ENCODE measurements at places on chromosomes 5 and 9.

DNA sequence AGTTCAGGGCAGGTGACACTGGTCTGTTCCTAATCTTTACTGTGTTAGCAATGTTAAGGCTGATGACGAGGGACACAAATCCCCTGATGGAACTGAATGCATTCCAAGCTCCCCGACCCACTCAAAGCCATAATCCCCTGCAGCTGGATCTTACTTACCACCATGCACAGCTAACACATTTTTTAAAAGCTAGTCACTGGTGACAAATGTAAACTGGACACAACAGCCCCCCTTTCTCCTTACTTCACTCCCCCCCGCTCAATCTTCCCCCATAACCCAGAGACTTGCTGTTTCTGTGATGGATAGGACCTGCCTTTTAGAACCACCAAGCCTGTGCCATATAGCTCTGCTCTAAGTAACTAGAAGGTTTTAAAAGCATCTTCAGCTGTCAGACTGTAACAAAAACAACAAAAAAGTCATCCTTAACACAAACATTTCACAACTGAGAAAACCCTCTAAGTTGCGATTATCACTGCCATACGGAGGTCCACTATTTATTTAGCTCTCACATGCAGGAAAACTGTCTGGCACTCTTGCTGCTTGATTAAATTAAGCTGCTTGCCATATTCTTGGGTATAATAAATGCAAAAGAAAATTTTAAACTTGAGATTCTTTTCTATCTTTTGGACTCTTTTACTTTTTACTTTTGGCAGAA lies 44.4 kb downstream of the BNC2 start:
- no peak for DNase-seq

DNA sequence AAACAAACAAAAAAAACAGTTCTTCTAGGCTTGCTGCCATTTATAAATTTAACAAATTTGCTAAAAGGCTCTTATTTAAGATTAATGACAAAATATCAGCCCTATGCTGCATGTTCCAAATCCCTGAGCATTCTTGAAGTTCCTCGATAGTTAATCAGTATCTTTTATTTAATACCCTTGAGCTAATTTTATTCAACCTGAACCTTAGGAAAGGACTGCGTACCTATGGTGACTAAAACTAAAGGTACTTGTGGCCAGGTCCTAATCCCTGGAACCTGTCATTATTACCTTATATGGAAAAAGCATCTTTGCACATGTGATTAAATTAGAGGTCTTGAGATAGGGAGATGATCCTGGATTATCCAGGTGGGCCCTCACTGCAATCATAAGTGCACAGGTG lies 10.5 kb upstream of the INIP start:
- DNase-seq: no peak

DNA sequence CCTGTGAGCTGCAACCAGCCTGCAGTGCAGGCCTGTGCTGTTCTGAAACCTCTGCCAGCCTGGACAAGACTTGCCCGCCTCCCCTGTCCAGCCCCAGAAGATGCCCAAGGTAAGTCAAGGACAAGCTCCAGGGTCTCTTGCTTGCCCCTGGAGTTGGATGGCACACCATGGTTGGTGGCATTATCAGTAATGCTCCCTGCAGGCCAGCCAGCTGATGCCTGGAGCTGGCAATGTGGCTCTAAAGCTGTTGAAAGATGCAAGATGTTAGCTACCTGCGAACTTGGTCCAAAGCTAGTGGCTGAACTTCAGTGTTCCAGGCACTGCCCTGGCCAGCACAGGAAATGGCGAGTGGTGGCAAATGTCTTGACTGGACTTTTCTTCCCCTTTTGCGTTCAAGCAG lies 14.0 kb upstream of the LTC4S start:
- DNase-seq: no peak

GRCh38 chr5:80957031-80957761 lies 3.0 kb upstream of the RASGRF2 start:
- DNase-seq: no peak

GRCh38 chr9:133694686-133695085 lies 43.5 kb downstream of the SARDH start:
- no peak for DNase-seq

GRCh38 chr5:82673057-82673809 lies 395.1 kb upstream of the RPS23 start:
- no peak for DNase-seq

- DNase-seq: no peak
These were observed 295.7 kb downstream of the ARHGEF28 start for GRCh38 chr5:73921741-73922140.

- DNase-seq: no peak
These were observed 38.6 kb upstream of the SNX2 start for GRCh38 chr5:122736086-122736845.

- DNase-seq: no peak
These were observed 151.8 kb downstream of the HSPA4 start for GRCh38 chr5:133203317-133204305.

DNA sequence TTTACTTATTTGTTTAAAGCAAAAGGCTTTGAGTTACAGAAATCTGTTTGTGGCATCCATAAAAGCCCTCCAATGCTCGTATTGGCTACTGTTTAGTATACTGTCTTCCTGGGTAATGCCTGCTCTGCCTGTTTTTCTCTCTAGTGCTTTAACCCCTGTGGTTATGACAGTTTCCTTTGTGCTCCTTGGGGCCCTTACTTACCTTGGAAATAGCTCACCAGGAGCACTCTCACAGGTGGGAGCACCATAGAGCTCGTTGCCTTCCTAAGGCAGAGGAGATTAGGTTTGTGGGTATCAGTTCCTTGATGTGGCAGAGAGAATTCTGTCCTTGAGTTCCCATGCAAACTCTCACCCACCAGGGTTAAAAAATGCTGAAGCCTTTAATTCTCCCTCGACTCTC lies 242.8 kb downstream of the CDH18 start:
- no peak for DNase-seq

- no peak for DNase-seq
These were observed 49.4 kb upstream of the PAPPA start for GRCh38 chr9:116103976-116104820.

GRCh38 chr5:32505756-32506155 lies 61.2 kb upstream of the ZFR start:
- no peak for DNase-seq

GRCh38 chr5:28254846-28255245 lies 1216.5 kb upstream of the CDH9 start:
- no peak for DNase-seq

GRCh38 chr5:3659907-3660306 lies 64.3 kb downstream of the IRX1 start:
- no peak for DNase-seq
